ENCODE measurements at places on chromosomes 13 and 19.
A peak's percentile ranks its signal among the peaks of the same experiment; 100 is the strongest.

GRCh38 chr13:24614306-24615080 lies 65.7 kb upstream of the ATP12A start:
- no peak for DNase-seq

- no peak for DNase-seq
Measured at GRCh38 chr13:52452470-52452869, 2.0 kb upstream of the VPS36 start.

DNA sequence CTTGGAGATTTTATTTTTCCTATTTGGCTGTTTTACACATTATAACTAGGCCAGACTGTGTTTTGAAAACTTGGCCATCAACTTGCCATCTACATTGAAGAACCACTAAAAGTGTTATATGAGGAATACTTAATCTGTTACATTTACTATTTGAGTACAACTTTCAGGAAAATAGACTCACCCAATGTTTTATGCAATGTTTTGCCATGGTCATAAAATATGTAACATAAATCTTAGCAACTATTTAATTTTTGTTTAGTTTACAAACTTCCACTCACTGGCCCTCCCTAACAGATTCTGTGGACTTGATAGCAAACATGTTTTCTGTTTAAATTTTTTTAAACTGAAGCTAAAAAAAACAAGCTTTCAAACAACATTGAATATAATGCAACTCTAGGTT lies 23.7 kb upstream of the TRPC4 start:
- DNase-seq = no peak

- no peak for DNase-seq
Measured at GRCh38 chr13:27269114-27269665, 1.4 kb upstream of the RASL11A start.

DNA sequence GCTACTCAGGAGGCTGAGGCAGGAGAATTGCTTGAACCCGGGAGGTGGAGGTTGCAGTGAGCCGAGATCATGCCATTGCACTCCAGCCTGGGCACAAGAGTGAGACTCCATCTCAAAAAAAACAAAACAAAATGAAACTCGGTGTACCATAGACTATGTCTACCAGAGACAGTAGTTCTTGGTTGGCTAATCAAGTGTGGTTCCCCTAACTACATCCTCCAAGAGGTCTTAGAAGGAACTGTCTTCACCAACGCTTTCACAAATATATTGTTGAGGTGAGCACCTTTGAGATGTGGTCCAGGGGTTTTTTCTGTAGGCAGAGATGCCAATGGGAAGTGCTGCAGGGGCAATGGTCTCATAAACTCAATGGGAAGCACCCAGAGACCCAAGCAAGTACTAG lies 48.0 kb downstream of the RFC3 start:
- DNase-seq = peak; percentile 6

GRCh38 chr13:31827707-31828106 lies 88.4 kb downstream of the RXFP2 start:
- DNase-seq = no peak

- DNase-seq = no peak
Measured at GRCh38 chr13:49985129-49985528, 11.7 kb upstream of the TRIM13 start.

DNA sequence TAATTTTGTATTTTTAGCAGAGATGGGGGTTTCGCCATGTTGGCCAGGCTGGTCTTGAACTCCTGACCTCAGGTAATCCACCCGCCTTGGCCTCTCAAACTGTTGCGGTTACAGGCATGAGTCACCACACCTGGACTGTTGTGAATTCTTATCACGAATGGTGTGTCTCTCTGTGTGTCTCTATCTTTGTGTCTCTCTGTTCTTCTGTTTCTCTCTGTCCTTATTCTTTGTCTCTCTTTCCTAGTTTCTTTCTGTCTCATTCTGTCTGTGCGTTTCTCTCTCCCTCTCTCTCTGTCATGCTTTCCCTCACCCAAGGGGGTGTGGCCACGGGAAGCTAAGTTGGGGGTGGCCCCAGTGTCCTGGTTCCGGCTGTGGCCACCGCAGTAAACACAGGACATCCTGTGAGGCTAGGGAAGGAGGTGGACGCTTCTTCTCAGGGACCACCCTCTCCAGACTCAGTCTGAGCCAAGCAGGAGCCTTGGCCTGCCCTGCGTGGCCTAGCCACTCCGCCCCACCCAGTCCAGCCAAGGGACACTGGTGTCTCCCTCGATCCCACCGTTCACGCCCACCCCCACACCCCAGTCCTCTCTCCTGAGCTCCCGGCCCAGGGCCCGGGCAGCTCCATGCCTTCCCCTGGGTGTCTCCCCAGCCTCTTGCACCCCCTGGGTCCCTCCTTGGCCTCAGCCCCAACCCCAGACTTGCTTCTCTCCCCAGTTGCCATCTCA lies 3.9 kb upstream of the PRX start:
- no peak for DNase-seq

DNA sequence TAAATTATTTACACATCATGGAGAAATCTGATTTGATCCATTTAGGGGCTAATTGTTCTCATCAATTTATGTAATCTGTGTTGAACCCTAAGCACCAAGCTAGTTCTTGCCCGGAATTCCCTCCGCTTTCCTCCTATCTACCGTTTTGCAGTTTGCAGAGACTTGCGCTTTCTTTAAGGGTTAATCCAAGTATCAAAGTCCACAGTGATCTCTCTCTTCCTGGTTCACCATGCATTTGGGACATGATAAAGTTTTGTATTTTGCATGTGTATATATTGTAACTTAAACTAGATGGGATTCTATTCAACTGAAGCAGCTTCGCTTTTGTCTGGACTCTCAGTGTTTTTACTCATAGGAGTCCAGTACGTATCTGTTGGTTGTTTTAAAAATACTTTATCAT lies 13.8 kb upstream of the KLF5 start:
- DNase-seq = no peak

GRCh38 chr19:36201684-36202083 lies 12.8 kb downstream of the ZNF565 start:
- DNase-seq = no peak

DNA sequence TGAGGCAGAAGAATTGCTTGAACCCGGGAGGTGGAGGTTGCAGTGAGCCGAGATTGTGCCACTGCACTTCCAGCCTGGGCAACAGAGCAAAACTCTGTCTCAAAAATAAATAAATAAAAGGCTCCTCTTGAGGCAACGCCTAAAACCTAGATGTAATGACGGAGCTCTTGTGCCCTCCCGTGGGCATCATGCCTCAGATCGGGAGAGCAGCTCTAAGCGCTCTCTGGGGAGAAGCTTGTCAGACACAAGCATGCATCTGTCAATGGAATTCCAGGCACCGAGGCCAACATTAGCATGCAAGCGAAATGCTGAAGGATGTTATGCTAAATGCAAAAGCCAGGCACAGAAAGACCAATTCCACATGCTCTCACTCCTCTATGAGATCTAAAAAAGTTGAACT lies 45.6 kb upstream of the MRI1 start:
- no peak for DNase-seq

- DNase-seq = no peak
Measured at GRCh38 chr19:56900573-56901097, 60.1 kb upstream of the PEG3 start.

- DNase-seq = no peak
Measured at GRCh38 chr19:12804051-12804450, 2.2 kb downstream of the THSD8 start.

DNA sequence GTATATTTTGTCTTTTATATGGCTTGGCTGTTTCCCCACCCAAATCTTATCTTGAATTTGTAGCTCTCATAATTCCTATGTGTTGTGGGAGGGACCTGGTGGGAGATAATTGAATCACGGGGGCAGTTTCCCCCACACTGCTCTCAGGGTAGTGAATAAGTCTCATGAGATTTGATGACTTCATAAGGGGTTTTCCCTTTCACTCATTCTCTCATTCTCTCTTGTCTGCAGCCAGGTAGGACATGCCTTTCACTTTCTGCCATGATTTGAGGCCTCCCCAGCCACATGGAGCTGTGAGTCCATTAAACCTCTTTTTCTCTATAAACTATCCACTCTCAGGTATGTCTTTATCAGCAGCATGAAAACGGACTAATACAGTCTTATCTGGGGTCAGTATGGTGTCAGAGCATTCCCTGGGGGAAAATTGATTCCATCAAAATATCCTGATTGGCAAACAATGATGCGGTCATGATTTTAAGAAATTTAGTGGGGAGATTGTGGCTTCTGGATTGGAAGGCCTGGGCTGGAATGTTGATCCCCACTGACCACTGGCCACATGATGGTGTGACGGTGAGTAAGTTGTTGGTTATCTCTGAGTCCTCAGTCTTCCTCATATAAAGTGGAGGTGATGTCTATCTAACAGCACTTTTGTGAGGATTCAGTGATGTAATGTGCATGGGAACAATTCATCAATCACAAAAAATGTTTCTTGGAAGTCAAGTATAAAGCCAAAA lies 27.5 kb upstream of the ANKRD10 start:
- DNase-seq = no peak

DNA sequence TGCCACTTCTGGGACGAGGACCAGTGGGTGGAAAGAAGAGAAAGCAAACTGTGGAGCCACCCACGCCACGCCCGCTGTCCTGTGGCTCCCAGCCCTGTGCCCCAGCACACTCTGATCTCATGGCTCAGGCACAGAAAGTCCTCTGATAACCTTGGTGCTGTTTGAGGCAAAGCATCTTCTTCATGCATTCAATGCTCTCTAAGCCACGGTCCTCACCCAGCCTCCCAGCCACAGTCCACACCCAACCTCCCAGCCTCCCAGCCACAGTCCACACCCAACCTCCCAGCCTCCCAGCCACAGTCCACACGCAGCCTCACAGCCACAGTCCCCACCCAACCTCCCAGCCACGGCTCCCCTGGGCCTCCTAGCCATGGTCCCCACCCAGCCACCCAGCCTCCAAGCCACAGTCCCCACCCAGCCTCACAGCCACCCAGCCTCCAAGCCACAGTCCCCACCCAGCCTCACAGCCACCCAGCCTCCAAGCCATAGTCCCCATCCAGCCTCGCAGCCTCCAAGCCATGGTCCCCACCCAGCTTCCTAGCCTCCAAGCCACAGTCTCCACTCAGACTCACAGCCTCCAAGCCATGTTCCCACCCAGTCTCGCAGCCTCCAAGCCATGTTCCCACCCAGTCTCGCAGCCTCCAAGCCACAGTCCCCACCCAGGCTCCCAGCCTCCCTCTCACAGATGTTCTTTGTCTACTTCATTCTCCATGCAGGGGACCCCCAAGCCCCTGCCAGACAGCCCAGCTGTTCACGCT lies 74.9 kb downstream of the SOX1 start:
- DNase-seq = no peak

- DNase-seq = no peak
Measured at GRCh38 chr13:67466569-67466968, 236.4 kb upstream of the PCDH9 start.

- DNase-seq = no peak
Measured at GRCh38 chr13:27508802-27509201, 58.4 kb upstream of the MTIF3 start.

- no peak for DNase-seq
Measured at GRCh38 chr19:5897189-5897969, 6.2 kb downstream of the NDUFA11 start.

DNA sequence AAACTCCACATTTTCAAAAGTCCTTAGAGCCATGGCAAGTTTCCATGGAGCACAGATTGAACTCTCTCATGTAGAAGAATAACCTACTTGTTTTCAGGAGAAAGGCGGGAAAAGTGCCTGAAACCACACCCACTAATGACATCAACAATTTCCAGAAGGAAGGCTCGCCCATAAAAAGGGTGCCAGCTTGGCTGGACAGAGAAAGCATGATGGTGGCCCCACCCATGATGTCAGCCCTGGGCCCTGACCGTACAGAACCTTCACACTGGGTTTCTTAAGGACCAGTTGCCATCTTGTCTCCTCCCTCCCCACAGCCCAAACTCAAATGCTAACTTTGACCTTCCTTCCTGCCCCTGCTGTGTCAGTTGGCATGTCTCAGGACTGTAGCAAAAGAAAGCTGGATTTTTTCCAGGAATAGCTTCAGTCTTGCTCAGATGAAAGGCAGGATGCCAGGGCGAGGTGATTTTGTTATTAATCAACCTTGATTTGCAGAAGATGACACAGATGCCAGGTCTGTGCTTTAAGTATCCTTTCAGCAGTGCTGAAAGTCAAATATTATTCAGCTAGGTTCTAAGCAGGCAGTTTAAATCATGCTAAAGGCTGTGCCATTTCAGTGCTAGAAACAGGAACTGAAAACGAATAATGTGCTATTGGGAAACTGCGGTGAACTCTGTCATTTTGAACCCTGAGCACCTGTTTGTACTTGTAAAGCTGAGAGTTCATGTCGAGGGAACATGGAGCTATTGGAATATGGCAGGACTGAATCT lies 89.5 kb upstream of the RFC3 start:
- no peak for DNase-seq

- DNase-seq = no peak
Measured at GRCh38 chr13:77239312-77239711, 87.6 kb downstream of the MYCBP2 start.

GRCh38 chr19:31629579-31630363 lies 280.5 kb upstream of the TSHZ3 start:
- DNase-seq = no peak

- DNase-seq = no peak
Measured at GRCh38 chr19:9936326-9937000, at the start of gene OLFM2. OLFM2 (minus strand) TSS chr19:9936515; CDS start chr19:9936366, 149 bp downstream.

GRCh38 chr13:64007339-64007738 lies 2591.7 kb upstream of the PCDH20 start:
- no peak for DNase-seq

DNA sequence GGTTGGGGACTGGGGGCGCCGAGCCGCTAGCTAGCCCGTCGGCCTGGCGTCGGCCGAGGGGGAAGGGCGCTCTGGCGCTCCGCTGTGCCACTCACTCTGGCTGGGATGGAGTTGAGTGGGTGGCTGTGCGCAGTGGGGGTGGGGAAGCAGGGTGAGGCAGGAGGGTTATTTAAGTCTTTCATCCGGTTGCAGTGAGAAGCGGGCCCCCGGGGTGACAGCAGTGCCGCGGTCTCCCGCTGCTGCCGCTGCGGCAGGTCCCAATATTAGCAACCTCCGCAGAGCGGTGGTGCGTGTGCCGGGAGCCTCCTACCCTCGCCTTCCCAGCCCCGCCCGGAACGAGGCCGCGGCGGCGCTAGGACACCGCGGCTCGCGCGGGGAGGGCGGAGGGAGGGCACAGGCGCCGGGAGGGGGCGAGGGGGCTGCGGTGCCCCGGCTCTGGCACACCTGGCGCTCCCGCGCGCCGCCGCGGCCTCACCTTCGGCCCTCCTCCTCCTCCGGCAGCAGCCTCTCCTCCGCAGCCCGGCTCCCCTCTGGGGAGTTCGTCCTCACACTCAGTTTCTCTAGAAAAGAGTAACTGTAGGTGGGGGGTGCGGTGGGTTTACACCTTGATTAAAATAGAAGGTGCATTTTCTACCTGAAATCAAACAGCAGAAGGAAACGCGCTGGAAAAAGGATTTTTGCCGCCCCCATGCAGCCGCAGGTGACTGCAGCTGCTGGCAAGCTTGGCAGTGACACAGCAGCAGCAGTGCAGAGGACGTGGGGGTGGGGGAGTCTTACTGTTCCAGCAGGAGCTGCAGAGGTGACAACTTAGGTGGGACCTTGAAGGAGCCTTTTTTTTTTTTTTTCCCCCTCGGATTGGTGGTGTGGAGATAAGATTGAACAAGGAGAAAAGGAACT lies 4.5 kb downstream of the FGF9 start:
- DNase-seq = no peak

GRCh38 chr19:3201072-3201700 lies 15.5 kb downstream of the NCLN start:
- DNase-seq = no peak

- no peak for DNase-seq
Measured at GRCh38 chr19:51821456-51821855, 26.5 kb downstream of the FPR3 start.

All from GM12891 (cell line).